Stomach (tissue), 19 donors: ENCODE measurements at places on chromosomes 16 and 17. TPM values are rescaled to one million over a fixed set of nuclear protein-coding genes. Genes with fewer than 3 reads are reported as not detected.
A peak's percentile ranks its signal among the peaks of the same experiment; 100 is the strongest.

Gene CA5A
- polyA plus RNA-seq, result not detected

Gene PYCARD
- polyA plus RNA-seq, result 64.9 TPM

Gene PDE6G
- polyA plus RNA-seq, result 0.85 TPM

DNA sequence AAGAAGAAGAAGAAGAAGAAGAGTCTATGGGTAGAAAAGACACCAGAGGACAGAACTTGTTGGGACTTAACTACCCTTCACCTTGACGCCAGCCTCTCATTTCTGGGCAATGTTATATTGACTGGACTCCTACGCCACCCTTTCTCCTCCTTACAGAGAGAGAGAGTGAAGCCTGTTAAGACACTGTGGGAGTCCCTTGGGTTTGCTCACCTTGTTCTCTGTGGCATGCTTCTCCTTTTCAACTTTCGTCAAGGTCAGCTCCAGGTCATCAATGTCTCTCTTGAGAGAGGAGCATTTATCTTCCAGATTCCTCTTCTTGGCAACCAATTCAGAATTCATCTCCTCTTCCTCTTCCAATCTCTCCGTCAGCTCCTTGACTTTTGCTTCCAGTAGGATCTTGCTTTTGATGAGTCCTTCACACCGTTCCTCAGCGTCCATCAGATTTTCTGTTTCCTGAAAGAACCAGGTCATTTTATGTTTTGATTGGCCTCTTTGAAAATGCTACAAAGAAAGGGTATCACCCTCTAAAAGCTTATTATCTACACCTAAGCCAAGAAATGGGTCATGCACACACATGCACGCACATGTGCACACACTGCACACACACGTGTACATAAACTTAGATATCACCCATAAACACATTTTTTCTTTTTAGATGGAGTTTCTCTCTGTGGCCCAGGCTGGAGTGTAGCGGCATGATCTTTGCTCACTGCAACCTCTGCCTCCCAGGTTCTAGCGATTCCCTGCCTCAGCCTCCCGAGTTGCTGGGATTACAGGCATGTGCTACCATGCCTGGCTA is 48.8 kb downstream of the MYH13 start:
- DNase-seq, result no peak

DNA sequence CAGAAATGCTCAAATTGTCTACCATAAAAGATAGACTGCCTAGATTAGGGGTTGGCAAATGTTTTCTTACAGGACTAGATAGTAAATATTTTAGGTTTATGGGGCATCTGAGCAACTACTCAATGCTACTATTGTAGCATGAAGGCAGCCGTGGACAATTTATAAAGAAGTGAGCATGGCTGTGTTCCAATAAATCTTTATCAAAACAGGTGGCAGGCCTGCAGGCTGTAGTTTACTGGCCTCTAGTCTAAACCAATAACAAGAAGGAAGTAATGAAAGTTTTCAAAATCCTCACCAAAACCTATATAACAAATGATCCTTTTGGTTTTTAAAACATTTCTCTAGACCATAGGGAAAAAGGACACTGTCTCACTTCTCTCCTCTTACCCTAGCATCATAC is 105.2 kb downstream of the PRKCB start:
- DNase-seq, result no peak

GRCh38 chr17:214881-215331 is 33.5 kb upstream of the DOC2B start:
- no peak for DNase-seq

Gene RPS6KB1
- 9.4 TPM for polyA plus RNA-seq

DNA sequence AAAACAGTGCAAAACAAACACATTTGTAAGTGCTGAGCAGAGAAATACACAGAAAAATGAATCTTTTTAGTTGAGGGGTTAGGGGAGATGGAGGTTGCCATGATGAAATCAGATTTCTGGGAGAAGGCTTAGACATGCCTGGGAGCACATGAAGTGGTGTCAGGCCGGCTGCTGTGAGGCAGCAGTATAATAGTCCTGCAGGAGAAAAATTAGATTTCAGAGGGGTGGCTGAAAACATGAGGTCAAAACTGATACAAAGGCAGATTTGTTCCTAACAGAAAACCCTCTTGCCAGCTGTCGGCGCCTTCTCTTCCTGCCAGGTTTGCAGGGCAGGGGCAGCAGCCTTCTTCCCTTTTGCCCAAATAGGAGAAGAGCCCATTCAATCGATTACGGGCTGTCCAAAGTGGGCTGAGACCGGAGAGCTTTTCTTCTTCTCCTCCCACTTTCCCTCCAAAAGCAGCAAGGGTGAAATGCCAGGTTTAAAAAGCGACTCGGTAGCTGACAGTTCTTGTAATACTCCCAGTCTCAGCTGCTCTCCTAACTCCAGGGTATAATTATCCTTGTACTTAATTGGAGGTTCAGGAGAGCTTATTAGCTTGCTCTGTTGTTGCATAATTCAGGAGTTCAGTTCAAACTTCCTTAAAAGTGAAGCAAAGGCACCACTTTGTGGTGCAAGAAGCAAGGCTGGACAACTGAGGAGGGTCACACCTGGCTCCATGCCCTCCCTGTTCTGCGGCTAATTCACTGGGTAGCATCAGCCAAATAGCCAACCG is 80.0 kb downstream of the PCTP start:
- DNase-seq, result no peak

GRCh38 chr17:8679126-8679525 is 48.6 kb upstream of the MYH10 start:
- no peak for DNase-seq

DNA sequence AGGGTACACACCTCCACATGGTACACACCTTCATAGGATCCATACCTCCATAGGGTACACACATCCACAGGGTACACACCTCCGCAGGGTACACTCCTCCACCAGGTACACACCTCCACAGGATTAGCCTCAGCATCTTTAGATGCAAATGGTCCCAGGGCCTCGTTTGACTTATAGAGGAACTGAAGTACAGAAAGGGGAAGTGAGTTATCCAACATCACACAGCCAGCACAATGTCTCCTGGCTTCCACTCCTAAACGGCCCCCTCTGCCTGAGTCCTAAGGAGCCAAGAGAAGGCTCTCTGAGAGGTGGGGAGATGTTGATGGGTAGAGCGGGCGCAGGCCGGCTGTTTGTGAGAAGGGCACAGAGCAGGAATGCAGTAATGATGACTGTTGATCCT is 12.0 kb downstream of the FOXN1 start:
- no peak for DNase-seq

DNA sequence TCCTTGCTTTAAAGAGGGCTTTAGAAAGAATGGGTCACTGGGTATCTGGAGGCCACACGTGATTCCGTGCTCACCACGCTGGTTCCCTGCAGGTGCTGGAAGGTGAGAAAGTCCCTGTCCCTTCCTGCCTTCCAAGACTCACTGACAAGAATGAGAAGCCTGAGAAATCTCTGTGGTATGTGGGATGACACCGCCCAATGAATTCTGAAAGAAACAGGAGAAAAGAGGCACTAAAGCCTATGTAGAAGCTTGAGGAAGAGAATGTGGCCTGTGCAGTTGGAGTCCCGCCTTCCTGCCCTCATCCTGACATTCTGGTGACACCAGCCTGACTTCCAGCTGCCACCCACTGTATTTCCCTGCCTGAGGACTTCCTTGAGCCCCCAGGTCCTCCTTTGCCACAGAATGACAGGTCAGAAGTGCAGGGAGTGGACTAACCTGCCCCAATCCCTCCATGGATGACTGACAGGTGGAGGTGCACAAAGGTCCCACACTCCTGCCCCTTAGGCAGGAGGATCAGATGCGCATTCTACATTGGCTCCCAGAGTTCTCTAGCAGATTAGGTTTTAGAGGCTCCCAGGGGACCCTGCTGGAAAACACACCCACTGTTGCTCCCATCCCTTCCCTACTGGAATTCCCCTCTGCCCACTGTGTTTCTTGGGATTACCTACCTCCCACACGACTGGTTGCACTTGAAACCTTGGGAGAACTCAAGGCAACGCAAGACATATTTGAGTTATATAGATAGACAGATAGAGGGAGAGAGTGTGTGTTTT is 38.6 kb upstream of the TENT4B start:
- DNase-seq, result no peak

Gene C17orf50
- polyA plus RNA-seq, result not detected

GRCh38 chr17:12201294-12201880 is 180.7 kb downstream of the MAP2K4 start:
- no peak for DNase-seq

DNA sequence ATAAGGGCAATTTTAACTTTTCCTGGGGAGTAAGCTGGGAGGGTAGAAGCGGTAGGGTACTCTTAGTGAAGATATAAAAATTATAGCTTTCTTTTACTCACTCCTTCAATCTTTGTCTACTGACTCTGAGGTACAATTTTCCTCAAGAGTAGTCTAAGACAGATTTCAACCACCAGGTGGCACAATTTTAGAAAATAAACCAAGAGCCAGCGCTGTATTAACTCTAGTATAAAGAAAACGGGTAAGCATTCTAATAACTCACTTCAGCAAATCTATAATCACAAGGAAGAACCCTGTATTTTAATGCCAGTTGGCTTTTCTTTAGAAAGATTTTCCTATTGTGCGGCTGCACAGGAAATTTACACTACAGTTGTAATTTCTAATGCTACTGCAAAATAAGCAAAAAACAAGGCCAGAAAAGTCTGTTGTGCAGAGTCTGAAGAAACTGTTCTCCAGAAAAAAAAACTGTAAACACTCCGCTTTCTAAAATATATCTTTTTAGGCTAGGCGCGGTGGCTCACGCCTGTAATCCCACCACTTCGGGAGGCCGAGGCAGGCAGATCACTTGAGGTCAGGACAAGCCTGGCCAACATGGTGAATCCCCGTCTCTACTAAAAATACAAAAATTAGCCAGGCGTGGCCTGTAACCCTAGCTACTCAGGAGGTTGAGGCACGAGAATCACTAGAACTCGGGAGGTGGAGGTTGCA is 1.9 kb downstream of the CMC2 start:
- DNase-seq, result peak; percentile 83

DNA sequence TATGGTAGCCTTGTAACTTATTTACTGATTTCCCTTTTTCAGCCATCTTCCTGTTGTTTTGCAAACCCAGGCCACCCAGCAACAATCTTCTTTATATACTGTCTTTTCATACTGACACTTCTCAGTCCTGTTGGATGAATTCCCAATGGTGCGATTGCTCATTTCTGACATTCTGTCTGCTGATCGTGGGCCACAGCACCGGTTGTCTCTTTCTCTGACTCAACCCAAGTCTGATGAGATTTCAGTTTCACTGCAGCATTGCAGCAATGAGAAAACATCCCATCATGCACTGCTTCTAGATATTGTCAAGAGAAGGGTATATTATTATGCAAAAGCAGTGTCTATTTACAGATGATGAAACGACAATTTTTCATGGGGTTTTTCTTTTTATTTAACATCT is 349.2 kb upstream of the HSBP1 start:
- DNase-seq, result no peak

- peak; percentile 57 for DNase-seq
Observed at GRCh38 chr16:83995754-83996153, 27.7 kb downstream of the NECAB2 start.

- DNase-seq, result peak; percentile 91
Observed at GRCh38 chr17:72640415-72641165, 451.9 kb downstream of the SLC39A11 start.

Gene ARL4D
- 60.7 TPM for polyA plus RNA-seq

DNA sequence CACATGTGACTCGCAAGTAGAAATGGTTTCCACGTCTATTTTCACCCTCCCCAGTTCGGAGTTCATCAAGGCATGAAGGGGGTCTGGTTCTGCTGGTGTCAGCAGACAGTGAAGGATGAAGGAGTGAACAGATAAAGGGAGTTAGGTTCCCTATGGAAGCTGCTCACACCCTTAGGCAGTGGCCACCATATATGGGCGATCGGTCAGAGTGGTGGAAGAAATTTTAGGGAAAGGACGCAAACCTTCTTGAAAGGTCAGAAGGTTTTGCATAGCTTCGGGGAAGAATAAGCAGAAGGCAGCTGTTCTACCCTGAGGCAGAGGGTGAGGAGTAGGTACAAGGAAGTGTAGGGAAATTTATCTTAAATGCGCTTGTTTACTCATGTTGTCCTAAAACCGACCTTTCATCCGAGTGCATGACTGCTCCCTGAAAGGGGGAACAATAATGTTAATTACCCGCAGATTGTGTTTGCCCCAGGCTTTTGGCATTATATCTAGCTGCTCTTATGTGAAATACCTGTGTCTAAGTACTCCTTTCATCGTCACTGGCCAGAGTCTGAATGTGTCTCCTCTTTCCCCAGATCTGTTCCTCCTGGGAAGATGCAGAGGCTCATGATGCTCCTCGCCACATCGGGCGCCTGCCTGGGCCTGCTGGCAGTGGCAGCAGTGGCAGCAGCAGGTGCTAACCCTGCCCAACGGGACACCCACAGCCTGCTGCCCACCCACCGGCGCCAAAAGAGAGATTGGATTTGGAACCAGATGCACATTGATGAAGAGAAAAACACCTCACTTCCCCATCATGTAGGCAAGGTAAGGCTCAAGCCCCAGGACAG is 12.5 kb downstream of the CDH5 start:
- no peak for DNase-seq

GRCh38 chr17:75856062-75856756 is 1.1 kb upstream of the WBP2 start:
- DNase-seq, result no peak
